ENCODE measurements at places on chromosomes 7 and 10.

GRCh38 chr7:46603296-46603752 is 682.3 kb upstream of the IGFBP3 start:
- H3K36me3 ChIP-seq = no peaks in the 10 kb centered on the region
- no peak for DNase-seq
- no peak overlapping the region for H3K4me3 ChIP-seq
- H3K4me1 ChIP-seq = peaks cover 28% of the 10 kb centered on the region
- H3K27me3 ChIP-seq = peaks cover 4% of the 10 kb centered on the region

GRCh38 chr10:17234431-17234945 is 6.4 kb downstream of the VIM start:
- H3K4me1 ChIP-seq = peaks cover 36% of the 10 kb centered on the region
- DNase-seq = no peak
- H3K36me3 ChIP-seq = peaks cover 72% of the 10 kb centered on the region
- H3K4me3 ChIP-seq = peak overlapping the region; percentile 53

- peaks cover 21% of the 10 kb centered on the region for H3K4me1 ChIP-seq
- no peak overlapping the region for H3K4me3 ChIP-seq
- peaks cover 6% of the 10 kb centered on the region for H3K27me3 ChIP-seq
Measured at GRCh38 chr7:131249003-131249402, 78.7 kb upstream of the MKLN1 start.

DNA sequence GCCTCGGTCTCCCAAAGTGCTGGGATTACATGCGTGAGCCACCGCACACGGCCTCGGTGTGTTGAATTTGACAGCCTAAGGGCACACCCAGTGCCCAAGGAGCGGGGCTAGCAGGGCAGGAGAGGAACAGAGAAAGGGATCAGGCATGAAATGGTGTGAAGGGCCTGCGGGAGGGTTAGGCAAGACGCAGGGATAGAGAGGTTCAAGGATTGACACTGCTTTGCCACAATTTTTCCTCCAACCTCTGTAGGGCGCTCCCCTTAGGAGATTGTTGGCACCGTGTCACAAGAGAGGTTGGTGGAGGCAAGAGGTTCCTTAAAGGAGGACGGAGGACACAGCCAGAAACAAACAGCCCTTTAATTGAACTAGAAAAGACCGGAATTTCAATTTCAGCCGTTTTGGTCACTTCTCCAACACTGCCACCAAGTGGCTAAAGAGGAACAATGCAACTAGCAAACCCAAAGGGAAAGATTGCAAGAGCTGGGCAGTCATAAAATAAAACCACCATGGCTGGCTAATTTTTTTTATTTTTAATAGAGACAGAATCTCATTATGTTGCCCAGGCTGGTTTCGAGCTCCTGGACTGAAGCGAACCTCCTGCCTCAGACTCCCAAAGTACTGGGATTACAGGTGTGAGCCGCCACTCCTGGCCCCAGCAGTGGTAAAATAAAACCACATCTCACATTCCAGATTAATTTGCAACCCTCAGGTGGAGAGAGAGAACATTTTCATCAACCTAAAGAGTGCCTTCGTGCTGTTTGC is 6.9 kb upstream of the CREB3L2 start:
- DNase-seq = peak; percentile 33

DNA sequence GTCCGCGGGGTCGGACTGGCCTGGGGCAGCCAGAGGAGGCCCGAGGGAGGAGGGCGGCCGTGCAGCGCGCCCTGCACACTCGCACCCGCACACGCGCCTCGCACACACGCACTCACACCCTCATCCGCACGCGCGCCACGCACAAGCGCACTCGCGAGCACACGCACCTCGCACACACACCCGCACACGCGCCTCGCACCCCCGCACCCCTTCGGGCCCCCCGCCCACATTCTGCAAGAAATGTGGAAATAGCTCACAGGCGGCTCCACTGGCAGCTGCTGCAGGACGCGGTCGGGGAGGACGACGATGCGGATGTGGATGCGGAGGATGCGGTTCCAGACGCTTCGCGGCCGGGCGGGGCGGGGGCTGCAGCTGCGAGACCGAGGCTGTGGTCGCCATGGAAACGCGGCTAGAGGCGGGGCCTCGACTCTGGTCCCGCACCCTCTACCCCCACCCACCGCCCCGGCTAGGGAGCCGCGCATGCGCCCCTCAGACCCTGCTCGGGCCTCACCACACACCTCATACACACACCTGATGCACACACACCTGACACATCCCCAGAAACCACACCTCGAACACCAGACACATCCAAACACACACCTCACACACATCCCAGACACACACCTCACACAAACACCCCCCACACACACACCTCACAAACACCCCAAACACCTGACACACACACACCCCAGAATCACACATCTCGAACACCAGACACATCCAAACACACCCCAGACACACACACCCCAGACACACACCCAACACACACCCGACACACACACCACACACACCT is at the start of gene CALY:
TSS of gene CALY (minus strand) at position 320 of the 793 bp plus-strand sequence. CDS start 7,907 bp downstream, outside the sequence.
- H3K4me1 ChIP-seq = no peaks in the 10 kb centered on the region
- H3K27me3 ChIP-seq = peaks cover 6% of the 10 kb centered on the region
- H3K27ac ChIP-seq = no peak within 1 kb of the TSS
- peak; percentile 83 for DNase-seq

DNA sequence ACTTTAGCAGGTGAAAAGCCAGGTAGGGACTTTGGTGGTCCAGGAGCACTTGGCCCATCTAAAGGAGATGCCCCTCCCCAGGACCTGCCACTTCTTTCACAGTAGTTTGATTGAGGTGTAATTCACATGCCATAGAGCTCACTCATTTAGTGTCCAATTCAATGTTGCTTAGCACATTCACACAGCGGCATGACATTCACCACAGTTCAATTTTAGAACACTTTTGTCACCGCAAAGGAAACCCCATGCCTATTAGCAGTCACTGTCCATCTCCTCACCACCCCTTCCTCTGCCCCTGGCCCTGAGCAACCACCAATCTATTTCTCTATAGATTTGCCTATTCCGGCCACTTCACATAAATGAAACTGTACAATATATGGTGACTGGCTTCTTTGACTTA is 211.6 kb upstream of the ZMIZ1 start:
- peaks cover 21% of the 10 kb centered on the region for H3K27me3 ChIP-seq
- H3K4me1 ChIP-seq = peaks cover 39% of the 10 kb centered on the region
- no peak for DNase-seq
- no peaks in the 10 kb centered on the region for H3K36me3 ChIP-seq
- no peak overlapping the region for H3K27ac ChIP-seq

- no peak for DNase-seq
- H3K27ac ChIP-seq = peak overlapping the region; percentile 47
- H3K27me3 ChIP-seq = peaks cover 8% of the 10 kb centered on the region
- peaks cover 6% of the 10 kb centered on the region for H3K36me3 ChIP-seq
Measured at GRCh38 chr10:132413226-132414205, 16.5 kb downstream of the PWWP2B start.

- no peak overlapping the region for H3K4me3 ChIP-seq
- H3K27ac ChIP-seq = no peak overlapping the region
- H3K4me1 ChIP-seq = peaks cover 50% of the 10 kb centered on the region
Measured at GRCh38 chr7:151686016-151686766, 166.5 kb upstream of the RHEB start.

- no peaks in the 10 kb centered on the region for H3K27me3 ChIP-seq
- no peak overlapping the region for H3K27ac ChIP-seq
- H3K4me3 ChIP-seq = no peak overlapping the region
- no peak for DNase-seq
Measured at GRCh38 chr10:66843396-66843795, 82.4 kb upstream of the LRRTM3 start.

DNA sequence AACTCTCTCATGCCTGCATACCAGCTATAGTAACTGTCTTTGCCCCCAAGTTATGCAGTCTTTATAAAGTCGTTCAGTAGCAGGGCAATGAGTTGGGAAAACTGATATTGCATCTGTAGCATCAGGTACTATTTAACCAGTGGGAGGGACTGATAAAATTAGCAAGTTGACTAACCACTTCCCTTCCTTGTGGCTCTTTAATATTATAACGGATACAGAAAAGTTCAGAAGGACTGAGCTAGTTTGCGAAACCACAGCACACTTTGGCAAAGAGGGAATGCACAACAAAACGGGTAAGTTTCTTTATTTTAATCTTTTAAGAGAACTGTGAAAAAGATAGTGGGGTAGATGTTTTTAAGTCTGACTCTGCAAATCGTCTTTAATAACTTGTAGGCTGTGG is 205.3 kb upstream of the HDAC9 start:
- no peaks in the 10 kb centered on the region for H3K36me3 ChIP-seq
- no peaks in the 10 kb centered on the region for H3K4me1 ChIP-seq
- no peak overlapping the region for H3K27ac ChIP-seq
- no peak for DNase-seq
- H3K27me3 ChIP-seq = no peaks in the 10 kb centered on the region
- H3K4me3 ChIP-seq = no peak overlapping the region

DNA sequence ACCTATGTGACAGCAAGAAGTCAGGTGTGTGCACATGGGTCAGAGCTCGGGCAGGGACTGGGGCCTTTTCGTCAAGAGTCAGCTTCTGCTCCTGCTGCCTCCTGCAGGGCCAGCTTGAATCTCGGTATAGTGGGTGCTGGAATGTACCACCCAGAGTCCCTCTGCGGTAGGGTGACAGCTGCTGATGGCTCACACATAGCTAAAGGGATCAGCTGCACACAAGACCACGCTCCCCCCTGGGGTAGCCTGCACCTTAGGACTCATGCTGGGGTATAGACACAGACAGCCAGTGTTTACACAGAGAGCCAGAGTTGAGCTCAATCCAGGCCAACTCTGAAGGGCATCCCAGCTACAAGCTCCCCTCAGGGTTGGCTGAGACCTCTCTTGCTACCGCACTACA is 14.0 kb upstream of the COL13A1 start:
- DNase-seq = no peak
- H3K27me3 ChIP-seq = peaks cover 34% of the 10 kb centered on the region
- no peak overlapping the region for H3K4me3 ChIP-seq
- no peak overlapping the region for H3K27ac ChIP-seq

DNA sequence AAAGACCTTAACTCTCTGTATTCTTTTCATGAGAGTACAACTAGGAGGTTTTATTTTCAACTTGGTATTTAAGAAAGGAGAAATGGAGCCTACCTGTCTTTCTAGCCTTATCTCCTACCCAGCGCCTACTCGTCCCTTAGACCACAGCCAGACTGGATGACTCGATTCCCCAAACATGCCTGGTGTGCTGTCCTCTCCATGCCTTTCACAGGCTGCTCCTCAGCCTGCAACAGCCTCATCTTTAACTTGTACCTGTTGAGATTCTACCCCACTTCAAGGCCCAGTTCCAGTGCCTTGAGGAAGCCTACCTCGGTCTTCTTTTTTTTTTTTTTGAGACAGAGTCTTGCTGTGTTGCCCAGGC is 29.4 kb downstream of the CPA1 start:
- DNase-seq = no peak
- no peak overlapping the region for H3K4me3 ChIP-seq
- peaks cover 74% of the 10 kb centered on the region for H3K4me1 ChIP-seq
- H3K27ac ChIP-seq = peak overlapping the region; percentile 97
- no peaks in the 10 kb centered on the region for H3K27me3 ChIP-seq

- peak overlapping the region; percentile 89 for H3K27ac ChIP-seq
- no peaks in the 10 kb centered on the region for H3K36me3 ChIP-seq
- no peaks in the 10 kb centered on the region for H3K27me3 ChIP-seq
- DNase-seq = no peak
- H3K4me3 ChIP-seq = no peak overlapping the region
Measured at GRCh38 chr7:604884-605531, 85.4 kb upstream of the PDGFA start.

DNA sequence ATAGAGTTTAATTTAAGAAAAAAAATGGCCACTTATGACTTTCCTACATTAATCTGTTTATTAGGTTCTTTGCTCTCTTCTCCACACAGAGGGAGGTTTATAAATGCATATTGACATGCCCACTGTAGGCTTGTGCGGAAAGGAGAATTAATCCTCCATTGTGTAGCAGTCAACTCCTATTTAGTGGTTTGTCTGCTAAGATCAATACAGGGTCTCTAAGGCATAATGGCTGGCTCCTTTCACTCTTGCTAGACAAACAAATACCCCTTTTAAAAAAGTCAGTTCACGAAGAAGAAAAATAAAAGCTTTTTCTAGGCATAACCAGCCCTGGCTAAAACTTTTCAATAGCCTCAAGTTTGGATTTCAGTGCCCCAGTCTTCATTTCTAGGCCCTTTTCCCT is 141.6 kb downstream of the TSPAN12 start:
- no peak overlapping the region for H3K4me3 ChIP-seq
- no peaks in the 10 kb centered on the region for H3K27me3 ChIP-seq
- no peak overlapping the region for H3K27ac ChIP-seq
- no peaks in the 10 kb centered on the region for H3K36me3 ChIP-seq
- DNase-seq = no peak

- DNase-seq = no peak
- no peaks in the 10 kb centered on the region for H3K36me3 ChIP-seq
- H3K4me3 ChIP-seq = no peak overlapping the region
- H3K4me1 ChIP-seq = peaks cover 20% of the 10 kb centered on the region
- peaks cover 19% of the 10 kb centered on the region for H3K27me3 ChIP-seq
- H3K27ac ChIP-seq = no peak overlapping the region
Measured at GRCh38 chr10:59561477-59562121, 148.1 kb downstream of the SLC16A9 start.

Data from nephron progenitor cell (in vitro differentiated cells).